ENCODE measurements at places on chromosomes 6 and 20.
A peak's percentile ranks its signal among the peaks of the same experiment; 100 is the strongest.

GRCh38 chr20:63533871-63534393 lies 3.2 kb downstream of the PTK6 start:
- no peak for DNase-seq

DNA sequence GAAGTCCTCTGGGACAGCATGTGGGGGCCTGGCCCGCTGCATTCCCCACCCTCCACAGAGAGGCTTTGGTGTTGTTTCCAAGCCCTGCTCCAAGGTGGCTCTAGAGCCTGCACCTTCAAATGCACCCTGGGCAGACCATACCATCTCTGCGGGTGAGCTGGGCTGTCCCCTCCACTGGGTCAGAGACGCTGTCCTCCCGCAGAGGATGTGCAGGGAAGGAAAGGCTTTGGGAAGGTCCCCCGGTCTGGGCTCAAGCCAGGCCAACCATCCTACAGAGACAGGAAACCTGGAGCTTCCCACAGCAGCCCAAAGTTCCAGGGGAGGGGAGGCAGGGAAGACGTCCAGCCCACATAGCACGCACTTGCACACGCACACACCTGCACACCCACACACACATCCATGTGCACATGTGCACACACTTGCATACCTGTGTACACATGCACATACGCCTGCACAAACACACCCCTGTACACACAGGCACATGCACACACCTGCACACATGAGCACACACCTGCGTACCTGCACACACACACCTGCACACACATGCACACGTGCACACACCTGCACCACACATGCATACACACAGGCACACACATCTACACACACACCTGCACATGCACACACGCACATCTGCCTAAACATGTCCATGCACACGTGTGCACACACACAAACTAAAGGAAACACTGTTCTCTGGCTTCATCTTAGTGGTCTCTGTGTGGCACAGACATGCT lies 155.4 kb downstream of the ERMARD start:
- DNase-seq, result no peak

- no peak for DNase-seq
Measured at GRCh38 chr20:9329355-9330101, 184.9 kb upstream of the LAMP5 start.

- DNase-seq, result peak; percentile 30
Measured at GRCh38 chr6:140271759-140272377, 897.4 kb upstream of the CITED2 start.

DNA sequence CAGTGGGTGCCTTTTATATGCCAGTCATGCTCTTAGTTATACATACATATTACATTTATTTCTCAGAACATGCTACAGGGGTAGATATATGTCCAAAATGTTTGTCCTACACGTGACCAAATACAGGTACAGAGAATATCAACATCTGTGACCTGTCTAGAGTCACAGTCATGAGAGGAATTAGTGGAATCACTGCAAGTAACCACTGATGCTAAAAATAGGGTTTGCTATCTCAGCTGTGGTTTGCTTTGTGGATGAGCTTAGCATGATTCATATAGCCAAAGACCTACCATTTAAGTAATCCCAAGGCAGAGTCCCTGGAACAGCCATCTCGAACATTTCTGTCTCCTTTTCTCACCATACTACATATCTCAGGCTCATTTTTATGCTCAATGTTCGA lies 32.3 kb downstream of the GSTA3 start:
- no peak for DNase-seq

Measured in NCI-H1092 (cell line).